NCI-H82 (cell line): ENCODE measurements at places on chromosomes 3 and 15.
A peak's percentile ranks its signal among the peaks of the same experiment; 100 is the strongest.

- DNase-seq = peak; percentile 70
Measured at GRCh38 chr3:109023656-109024254, 70.1 kb upstream of the GUCA1C start.

- DNase-seq = no peak
Measured at GRCh38 chr3:45799586-45799985, 3.2 kb upstream of the SLC6A20 start.

DNA sequence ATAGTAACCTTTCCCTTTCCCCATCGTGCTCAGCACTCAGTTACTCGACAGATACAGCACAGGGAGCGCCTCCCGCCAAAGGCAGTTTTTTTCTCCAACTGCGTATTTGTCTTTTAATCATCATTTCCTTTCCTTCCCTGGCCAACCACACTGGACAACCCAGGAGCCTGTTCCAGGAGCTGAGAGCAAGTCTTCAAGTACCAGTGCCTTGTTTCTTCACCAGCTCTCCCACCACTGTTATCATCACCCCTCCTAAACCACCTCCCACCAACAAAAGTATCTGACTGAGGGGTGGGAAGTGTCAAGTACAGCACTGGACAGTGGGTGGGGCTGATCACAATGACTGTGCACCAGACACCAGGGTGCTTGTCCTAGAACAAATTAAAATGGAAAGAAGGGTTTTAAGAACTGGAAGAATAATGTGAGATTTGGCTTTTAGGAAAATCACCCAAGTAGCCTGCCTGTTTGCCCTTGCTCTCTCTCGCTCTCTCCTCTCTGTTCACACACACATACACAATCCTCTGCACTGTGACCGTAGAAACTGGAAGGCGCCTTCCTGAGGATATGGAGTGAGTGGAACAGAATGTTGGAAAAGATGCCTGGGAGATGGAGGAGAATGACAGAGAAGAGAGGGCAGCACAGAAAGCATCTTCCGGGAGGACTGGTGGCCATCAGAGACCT is 126.3 kb downstream of the TNIK start:
- no peak for DNase-seq

DNA sequence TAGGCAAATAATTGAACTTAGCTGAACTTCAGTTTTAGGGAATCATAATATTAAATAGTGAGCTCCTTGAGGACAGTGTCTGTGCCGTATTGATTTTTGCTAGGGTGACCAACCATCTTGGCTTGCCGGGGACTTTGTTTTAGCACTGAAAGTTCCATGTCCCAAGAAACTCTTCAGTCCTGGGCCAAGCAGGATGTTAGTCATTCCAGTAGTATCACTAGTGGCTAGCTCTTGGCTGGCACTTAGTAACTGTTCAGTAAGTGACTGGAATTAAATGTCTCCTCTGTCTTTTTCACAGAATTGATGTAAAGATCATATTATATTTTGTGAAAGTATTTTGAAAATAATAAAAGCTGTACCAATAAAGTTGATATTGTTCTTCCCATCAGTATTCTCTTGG is 42.3 kb downstream of the RSRC1 start:
- no peak for DNase-seq

GRCh38 chr3:40914475-40914874 is 284.8 kb upstream of the CTNNB1 start:
- no peak for DNase-seq

- DNase-seq = no peak
Measured at GRCh38 chr15:52172869-52173268, 18.3 kb downstream of the GNB5 start.

DNA sequence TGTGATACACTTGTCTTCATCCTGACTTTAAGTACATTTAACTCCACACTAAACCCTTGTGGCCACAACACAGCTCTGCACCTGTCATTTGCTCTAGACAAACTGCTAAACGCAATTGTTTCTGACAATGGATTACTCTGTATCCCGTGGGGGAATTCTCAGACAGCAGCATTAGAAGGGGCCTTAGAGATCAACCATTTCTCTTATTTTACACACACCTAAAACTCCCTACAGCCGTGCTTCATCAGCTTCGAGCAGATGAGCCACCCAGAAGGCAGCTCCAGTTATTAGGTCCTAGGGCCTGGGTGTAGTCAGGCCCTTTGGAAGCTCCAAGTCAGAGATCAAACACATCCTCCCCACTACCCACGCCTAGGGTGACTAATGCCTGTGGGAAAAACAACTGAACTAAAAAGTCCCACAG is 1.3 kb upstream of the IL12A start:
- peak; percentile 76 for DNase-seq

DNA sequence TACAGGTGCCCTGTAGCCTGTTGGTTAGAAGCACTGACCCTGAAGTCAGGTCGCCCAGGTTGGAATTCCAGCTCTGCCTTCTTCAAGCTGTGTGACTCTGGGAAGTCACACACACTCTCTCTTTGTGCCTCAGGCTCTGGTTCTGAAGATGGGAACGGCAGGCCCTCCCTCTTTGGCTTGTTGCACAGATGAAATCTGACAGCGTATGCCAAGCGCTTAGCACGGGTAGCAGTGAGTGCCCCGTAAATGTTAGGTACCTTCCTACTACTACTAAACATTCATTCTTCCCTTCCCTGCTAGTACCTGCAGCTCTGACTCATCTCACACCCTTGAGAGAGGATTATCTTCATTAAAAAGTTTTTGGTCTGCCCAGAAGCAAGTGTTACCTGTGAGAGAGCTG is 139.0 kb downstream of the PGPEP1L start:
- no peak for DNase-seq

GRCh38 chr15:90205886-90206285 is 4.8 kb downstream of the SEMA4B start:
- peak; percentile 67 for DNase-seq

DNA sequence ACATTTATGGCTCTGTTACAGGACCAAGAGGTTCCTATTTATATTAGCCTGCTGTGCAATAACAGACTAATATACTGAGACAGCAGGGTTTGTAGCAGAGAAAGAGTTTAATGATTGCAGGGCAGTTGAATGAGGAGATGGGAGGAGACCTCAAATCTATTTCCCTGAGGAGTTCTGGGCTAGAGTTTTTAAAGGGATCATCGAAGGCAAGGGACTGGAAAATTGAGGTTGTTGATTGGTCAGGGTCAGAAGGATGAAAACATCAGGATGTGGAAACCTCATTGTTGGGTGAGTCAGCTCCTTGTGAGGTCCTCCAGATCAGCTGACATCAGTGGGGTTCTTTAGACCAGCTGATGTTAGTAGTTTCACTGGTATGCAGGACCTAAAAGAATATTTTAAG is 60.6 kb upstream of the GOLGA8B start:
- no peak for DNase-seq
